GM13977 (cell line): ENCODE measurements at places on chromosomes 7 and 10.

GRCh38 chr7:158409816-158410330 lies 177.8 kb downstream of the PTPRN2 start:
- no peak for DNase-seq

DNA sequence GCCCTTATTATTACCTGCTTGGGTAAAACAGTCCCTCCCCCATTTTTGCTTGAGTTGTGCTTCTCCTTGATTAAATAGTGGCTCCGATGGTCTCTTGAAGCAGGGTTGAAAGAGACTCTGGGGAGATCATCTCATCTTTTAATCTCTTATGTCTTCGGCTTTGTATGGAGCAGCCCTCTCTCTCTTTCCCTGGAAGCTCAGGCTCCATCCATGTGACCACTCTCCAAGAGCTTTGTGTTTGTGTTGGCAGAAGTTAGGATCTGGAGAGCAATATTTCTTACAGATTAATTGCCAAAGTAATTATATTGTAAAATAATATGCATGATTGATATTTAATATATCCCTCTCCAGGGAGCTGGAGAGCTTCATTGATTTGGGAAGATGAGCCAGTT lies 76.9 kb downstream of the LRRC4 start:
- DNase-seq, result no peak

GRCh38 chr10:123117644-123118417 lies 17.9 kb upstream of the HMX3 start:
- DNase-seq, result no peak

- no peak for DNase-seq
These were observed 190.2 kb upstream of the HGF start for GRCh38 chr7:81960026-81960425.

DNA sequence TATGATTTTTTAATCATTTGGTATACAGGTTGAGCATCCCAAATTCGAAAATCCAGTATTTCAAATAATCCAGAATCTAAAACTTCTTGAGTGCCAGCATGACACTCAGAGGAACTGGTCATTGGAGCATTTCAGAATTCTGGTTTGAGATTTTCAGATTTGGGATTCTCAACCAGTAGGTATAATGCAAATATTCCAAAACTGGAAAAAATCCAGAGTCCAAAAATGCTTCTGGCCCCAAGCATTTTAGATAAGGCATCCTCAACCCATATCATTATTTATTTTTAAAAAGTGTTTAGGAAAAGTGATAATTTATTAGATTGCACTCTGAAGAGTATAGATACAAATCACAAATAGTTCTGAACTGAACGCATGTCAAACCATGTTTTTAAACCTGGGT lies 120.7 kb downstream of the VPS50 start:
- no peak for DNase-seq

GRCh38 chr10:31897506-31897905 lies 31.1 kb downstream of the ARHGAP12 start:
- no peak for DNase-seq

GRCh38 chr7:55651057-55651456 lies 78.8 kb upstream of the VOPP1 start:
- DNase-seq, result no peak

DNA sequence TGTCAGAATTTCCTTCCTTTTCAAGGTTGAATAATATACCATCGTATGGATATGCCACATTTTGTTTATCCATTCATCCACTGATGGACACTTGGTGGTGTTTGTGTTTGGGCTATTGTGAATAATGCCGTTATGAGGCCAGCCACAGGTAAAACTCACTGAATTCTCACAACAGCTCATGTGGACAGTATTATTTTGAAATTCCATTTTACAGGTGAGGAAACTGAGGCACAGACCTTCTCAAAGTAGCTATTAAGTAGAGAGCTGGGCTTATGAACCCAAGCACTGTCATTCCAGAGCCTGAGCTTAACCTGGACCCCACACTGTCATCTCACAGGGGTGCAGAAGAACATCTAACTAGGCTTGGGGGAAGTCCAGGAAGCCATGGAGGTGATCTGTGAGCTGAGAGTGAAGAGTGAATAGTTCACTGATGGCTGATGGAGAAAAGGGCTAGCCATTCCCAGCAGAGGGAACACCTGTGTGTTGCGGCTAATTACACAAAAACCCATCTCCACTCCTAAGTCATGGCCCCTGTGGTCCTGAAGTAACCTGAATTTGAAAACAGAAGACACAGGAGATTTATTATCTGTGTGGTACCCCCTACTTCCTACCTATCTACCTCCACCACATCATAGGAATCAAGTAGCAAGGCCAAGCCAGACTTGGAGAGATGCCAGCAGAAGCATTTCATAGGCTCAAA lies 8.7 kb downstream of the INMT start:
- no peak for DNase-seq

DNA sequence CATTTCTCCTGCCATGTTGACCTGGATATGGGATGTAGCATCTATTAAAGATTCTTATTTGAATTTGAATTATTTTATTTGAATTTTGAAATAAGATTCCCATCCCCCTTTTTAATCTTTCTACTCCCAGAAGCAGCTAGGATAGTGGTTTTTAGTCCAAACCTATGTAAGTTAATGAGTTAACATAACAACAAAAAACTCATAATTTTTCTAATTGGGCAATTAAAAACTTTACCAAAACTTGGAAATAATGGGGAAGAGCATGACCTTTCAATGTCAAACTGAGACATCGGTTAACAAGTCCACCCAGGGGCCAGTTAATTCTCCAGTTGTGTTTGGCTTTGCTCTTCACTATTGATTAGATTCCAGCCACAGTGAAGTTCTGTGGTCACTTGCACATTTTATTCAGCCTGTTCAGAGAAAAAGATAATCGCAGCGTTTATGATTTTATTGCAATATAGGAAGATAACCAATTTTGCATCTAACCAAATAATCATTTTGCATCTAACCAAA lies 1.2 kb upstream of the FAM13C start:
- DNase-seq, result no peak

DNA sequence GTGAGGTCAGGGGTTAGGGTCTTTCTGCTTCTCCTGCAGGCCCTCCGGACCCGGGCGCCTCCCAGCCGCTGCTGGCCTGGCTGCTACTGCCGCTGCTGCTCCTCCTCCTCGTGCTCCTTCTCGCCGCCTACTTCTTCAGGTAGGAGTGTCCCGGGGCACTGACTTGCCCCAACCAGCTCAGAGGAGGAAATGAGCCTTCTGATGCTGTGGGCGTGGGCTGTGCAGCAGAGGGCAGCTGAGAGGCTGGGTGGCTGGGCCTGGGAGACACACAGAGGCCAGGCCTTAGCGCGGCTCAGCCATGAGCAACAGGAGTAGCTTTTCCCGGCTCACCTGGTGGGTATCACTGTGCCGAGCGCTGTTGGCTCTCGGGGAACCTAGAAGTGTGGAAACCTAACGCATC lies 78.9 kb downstream of the MKI67 start:
- DNase-seq, result peak; percentile 91

GRCh38 chr10:35011771-35012191 lies 78.4 kb downstream of the CUL2 start:
- DNase-seq, result no peak

DNA sequence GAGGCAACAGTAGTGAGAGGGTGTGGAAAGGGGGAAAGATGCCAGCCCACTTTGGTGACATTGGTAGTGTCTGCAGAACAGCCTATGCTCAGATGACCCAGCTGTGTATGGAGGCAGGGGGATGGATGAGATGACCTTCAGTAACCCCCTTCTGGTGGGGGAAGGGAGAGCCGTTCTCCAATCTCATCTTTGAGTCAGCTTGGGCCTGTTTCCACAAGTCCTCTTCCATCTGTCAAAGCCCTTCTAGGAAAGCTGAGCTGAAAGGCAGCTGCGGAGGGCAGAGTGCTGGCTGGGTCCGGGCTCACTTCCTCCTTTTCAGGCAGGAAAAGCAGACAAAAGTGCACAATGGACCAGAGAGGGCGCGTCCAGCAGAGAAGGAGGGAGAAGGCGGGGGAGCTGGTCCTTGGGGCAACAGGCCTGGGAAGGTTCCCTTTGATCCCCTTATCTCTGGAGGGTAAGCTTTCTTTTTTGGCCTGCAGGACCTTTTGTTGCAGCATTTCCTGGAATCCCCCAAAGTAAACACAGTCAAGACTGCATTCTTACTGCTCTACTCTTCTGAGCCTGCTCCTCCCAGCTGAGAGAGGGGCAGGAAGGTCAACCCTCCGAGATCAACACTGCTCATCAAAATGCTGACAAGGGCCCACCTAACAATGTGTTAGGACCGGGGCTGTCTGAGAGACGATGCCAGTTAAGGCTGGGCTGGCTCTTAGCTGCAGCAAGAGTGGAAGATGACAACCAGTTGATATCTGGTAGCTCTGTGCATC lies 1.2 kb upstream of the LRMDA start:
- DNase-seq, result no peak

GRCh38 chr10:62866451-62866850 lies 50.3 kb upstream of the EGR2 start:
- DNase-seq, result no peak

GRCh38 chr7:1804310-1804709 lies 134.2 kb downstream of the ELFN1 start:
- no peak for DNase-seq

- no peak for DNase-seq
These were observed 347.9 kb upstream of the MEOX2 start for GRCh38 chr7:16034353-16034752.

- no peak for DNase-seq
These were observed 242.7 kb upstream of the SEMA3C start for GRCh38 chr7:81161451-81162075.

DNA sequence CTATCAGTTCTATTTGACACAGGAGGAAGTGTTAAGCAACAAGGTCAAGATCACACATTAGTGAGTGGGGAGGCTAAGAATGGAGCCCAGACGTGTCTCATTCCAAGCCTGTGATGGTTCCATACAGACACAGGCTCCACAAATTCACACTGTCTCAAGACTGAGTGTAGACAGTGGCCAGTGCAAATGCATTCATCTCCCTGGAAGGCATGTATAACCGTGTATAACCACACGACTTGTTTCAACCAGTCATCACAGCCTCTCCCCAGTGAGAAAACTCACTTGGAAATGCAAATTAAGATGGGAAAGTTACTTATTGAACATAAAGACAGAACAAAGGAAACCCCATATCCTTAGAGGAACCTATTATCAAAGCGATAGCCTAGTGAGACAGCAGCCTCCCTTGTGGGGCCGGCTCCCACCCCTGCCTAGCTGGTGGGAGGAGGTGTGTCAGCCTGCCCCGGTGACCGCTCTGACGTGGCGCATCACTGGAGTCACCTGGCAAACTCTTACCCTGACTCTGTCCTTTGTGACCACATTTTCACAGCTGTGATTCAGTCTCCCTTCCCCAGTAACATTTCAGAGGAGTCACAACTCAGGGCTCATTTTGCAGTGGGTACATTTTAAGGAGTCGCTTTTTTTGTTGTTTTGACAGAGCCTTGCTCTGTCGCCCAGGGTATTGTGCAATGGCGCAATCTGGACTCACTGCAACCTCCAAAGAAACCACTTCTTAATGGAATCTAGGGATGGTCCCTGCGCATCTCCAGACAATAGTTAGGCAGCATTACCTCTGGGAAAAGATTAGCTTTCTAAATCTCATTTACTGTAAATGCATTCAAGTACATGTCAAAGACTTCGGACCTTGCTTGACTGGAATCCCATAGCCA lies 126.6 kb upstream of the PARD3 start:
- no peak for DNase-seq

GRCh38 chr10:6089334-6090219 lies 743 bp downstream of the RBM17 start:
- DNase-seq, result no peak

- no peak for DNase-seq
These were observed 612.1 kb upstream of the MGMT start for GRCh38 chr10:128854963-128855362.

- DNase-seq, result no peak
These were observed 390.3 kb upstream of the MBL2 start for GRCh38 chr10:53162856-53163255.

DNA sequence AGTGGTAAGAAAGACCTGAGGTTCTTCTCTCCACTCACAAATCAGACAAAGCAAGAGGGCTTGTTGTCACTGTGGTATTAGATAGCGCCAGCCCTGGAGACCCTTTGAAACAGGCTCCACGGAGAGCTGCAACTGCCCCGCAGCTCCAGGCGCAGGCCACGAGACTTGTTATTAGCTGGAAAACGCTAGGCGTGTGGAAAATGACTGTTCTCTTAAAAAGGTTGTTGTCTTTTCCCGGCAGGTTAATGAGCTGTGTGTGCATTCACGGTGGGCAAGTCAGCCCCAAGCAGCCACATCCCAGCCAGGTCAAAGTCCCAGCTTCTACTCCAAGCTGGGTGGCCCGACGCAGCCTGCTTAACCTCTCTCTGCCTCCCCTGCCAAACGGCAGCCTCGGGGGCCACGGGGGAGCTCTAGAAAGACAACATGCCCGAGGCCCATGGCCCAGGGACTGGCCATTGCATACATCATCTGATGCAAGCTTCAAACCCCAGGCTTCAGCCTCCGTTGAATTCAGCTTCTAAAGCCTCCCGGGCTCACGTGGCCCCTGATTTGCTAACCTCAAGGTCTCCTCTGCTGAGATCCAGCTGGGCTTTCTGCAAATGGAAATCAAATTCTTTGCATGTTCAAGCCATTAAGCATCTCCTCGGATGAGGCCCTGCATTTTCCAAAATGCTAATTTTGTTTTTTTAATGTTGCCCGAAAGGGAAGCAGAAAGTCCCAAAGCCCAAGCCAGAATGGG lies 61.3 kb upstream of the DNAAF5 start:
- DNase-seq, result no peak

DNA sequence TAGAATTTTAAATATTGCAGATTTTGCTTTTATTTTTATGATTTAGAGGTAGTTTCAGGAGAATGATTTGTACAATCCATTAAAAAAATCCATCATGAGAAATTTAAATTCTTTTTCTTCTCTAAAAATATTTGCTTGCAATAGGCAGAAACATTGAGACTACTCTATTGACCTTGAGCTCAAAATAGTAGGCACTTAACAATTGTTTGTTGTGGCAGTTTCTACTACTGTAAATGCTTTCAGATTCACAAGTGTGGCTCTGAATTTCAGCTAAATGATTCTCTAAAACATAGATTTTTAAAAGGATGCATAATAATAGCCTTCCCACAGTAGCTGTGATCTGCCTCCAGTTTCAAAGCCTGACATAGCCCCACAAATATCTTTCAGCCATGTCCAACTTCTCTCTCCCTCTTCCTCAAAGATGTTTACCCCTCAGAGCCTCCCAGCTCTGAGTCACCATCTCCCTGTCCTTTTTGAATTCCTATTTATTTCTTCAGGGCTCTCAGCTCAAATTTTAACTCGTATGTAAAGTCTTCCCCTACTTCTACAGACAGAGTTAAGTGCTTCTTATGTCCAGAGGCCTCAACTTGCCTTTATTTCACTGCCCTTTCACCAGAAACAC lies 160.5 kb downstream of the AOAH start:
- no peak for DNase-seq

- no peak for DNase-seq
These were observed 44.8 kb downstream of the GNAT3 start for GRCh38 chr7:80467069-80467468.
